Thoracic aorta (tissue), 2 donors: ENCODE measurements at places on chromosomes 3 and 15. TPM values are rescaled to one million over a fixed set of nuclear protein-coding genes. Genes with fewer than 3 reads are reported as not detected.

DNA sequence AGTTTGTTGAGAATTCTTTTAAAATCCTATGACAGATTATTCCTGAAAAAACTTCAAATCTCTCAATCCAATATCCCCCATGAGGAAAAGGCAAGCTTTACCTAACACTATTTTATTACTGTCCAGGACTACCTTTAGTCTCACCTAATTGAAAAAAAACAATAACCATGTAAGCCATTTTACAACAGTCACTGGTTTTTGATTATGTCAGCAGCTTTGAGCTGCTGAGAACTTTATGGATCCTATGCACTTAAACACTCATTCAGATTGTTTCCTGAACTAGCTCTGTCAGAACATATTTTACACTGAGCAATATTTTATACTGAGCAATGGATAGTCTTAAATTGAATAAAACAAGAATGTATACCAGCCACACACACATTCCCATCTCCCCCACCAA, 79.9 kb downstream of the ZBBX start:
- no peak for DNase-seq

DNA sequence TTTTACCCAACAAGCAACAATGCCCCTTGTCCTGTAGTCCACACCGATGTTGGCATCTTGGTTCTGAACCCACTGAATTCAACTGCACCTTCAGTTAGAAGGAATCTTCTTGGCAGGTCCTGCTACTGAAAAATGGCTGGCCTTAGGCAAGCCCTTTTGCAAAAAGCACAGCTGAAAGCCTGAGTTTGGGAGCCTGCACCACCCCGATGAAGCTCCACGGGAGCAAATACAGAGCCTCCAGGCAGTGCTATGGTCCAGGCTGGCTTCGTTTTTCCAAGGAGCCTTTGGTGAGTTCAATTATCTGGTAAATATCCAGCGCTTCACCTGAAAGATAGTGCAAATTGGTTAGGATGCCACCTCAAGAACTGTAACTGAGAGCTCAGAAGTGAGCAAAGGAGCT, 18.1 kb downstream of the POLG start:
- DNase-seq, result no peak

Gene UTS2B
- 0.81 TPM for total RNA-seq

DNA sequence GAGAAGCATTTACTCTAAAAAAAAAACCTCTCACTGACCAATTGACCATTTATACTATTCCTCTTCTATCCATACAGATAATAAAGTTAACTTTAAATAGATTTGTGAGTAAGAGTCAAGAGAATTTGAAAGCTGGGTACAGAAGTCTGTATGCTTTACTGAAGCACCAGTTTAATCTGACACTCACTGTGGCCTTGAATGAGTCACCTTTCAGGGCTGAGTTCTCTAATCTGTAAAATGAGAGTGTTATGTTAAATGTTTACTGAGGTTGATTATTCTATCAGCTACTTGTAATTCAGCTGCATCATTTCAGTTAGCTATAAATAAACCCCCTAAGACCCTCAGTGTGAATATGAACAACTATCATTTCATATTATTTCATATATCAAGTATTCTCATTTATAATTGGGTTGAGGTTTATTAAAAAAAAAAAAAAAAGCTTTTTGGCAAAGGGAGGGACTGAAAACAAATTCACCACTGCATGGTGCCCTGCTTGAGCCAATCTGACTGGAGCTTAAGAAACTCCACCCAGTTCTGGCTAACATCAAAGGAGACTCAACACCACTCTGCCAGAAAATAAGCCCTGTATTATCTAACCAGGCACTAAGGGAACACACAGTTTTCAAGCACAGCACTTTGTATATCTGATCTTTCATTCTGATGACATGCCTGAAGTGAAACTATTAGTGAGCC, 2.8 kb downstream of the MAP4 start:
- DNase-seq, result no peak

Gene SRPRB
- 32.8 TPM for total RNA-seq

DNA sequence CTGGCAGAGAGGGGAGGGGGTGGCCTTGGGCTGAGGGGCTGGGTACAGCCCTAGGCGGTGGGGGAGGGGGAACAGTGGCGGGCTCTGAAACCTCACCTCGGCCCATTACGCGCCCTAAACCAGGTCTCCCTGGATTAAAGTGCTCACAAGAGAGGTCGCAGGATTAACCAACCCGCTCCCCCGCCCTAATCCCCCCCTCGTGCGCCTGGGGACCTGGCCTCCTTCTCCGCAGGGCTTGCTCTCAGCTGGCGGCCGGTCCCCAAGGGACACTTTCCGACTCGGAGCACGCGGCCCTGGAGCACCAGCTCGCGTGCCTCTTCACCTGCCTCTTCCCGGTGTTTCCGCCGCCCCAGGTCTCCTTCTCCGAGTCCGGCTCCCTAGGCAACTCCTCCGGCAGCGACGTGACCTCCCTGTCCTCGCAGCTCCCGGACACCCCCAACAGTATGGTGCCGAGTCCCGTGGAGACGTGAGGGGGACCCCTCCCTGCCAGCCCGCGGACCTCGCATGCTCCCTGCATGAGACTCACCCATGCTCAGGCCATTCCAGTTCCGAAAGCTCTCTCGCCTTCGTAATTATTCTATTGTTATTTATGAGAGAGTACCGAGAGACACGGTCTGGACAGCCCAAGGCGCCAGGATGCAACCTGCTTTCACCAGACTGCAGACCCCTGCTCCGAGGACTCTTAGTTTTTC, 4.9 kb downstream of the ISL2 start:
- no peak for DNase-seq

GRCh38 chr3:184748219-184749135, 36.6 kb upstream of the MAGEF1 start:
- DNase-seq, result no peak

- no peak for DNase-seq
Observed at GRCh38 chr15:91290553-91290952, 190.5 kb downstream of the SV2B start.

Gene NR1I2
- not detected for total RNA-seq

DNA sequence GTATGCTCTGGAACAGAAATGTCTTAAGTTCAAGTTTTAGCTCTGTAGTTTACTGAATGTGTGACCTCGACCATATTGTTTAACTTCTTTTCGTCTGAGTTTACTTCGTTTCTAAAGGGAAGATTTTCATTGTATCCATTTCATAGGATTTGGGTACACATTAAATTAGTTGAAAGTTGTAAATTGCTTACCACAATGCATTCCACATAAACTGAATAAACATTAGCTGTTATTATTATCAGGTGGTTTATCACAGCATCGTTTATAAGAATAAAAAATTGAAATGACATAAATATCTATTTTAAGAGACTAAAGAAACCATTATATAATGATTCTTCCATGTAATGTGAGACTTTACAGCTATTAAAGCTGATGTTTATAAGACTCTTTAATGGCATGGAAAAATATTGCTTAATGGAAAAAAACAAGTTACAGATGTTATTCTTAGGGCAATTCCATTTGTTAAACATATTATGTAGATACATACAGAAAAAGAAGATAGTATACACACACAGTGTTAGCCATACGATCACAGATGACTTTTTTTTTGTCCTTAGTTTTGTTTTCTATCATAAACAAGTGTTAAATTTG, 342.3 kb upstream of the SGO1 start:
- no peak for DNase-seq

Gene CCR8
- not detected for total RNA-seq

DNA sequence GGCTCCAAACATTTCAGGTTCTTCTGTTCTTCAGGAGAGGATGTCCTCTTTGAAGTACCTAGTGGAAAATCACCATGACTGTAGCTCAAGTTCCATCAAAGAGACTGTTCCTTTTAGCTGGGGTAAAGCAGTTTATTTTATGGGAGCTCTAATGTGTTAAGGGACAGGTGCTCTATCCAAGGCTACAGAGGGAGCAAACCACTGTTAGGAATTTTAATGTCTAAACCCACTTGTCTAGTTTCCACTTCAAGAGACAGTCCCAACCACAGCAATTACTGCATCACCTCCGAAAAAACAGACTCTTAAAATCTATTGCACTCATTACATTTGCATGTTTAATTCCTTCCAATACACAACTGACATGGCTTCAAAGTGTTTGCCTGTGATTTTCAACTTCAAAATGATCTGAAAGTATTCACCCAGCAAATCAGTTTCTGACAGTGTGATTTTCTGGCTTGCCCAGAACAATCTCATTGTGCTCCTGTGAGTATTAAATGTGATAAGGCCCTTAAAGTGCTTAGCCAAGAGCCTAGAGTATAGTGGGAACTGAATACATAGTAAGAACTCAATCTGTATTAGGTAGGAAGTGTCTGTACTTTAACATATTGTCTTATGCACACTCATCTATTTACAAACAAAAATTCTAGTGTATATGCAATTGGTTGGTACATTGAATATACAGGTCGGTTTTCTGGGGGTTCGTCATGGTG, 266.5 kb upstream of the CCDC54 start:
- no peak for DNase-seq

Gene BNIP2
- total RNA-seq, result 126 TPM

DNA sequence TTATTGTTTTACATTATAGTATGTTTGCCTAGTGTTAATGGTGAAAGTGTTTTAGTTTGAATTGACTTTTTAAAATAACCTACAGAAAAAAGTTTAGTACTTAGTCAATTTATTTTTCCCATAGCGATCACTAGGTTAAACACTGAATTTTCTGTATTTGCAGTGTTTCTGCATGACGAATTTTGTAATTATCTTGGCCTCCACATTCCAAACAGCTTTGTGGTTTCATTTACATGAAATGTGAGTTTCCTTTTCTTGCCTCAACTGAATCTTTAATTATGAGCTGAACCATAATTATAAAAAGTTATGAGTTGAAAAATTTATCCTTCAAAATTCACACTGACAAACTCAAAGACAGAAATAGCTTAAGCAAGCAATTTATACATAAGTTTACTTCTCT, 235.5 kb downstream of the CTNNB1 start:
- no peak for DNase-seq

DNA sequence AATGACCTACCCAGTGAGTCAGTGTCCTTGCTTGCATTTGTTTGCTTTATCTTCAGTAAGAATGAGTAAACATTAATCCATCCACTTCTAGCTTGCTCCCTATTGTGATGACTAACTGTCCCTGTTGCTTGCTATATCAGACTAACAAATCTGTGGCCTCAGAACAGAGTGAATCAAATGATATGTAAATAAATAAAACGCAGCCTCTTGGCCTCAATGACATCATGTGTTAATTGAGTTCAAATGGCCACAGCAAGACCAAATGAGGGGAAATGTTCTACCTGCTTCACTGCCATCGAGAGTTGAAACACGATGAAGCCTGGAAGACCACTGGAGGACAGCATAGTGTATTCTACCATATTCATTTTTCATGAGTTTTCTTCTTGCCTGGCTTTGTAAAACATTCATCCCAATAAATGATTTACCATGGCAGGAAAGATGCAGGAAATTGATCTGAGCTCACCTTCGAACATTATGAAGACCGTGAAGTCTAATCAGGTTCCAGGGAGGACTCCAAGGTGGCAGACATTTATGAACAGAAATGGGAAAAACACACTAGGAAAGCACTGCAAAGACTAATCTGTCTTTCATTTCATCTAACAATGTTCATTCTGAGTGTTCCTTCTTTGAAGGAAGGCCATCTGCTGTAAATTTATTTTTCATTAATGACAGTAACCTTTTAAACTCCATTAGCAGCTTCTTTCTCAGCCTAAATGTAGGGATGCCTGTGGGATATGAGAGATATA, 1144.5 kb downstream of the TUSC7 start:
- no peak for DNase-seq

Gene VGLL3
- 45.6 TPM for total RNA-seq

DNA sequence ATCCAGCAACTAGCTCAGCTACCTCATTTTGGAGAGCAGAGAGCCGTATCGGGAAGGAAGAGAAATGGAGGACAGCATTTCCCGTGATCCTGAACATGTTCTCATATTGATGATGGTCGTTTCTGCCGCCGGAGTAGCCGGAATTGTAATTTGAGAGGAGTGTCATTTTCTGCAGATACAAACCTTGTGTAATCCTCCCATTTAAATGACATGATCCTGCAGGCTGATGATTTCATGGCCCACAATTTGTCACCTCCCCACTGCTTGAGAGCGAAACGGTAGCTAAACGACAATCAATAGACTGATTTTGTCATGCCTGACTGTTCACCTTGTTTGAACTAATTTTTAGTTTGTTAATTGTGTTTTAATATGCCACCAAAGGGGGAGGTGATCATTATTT, 126.5 kb upstream of the CNTN6 start:
- no peak for DNase-seq

Gene MUC4
- total RNA-seq, result not detected

DNA sequence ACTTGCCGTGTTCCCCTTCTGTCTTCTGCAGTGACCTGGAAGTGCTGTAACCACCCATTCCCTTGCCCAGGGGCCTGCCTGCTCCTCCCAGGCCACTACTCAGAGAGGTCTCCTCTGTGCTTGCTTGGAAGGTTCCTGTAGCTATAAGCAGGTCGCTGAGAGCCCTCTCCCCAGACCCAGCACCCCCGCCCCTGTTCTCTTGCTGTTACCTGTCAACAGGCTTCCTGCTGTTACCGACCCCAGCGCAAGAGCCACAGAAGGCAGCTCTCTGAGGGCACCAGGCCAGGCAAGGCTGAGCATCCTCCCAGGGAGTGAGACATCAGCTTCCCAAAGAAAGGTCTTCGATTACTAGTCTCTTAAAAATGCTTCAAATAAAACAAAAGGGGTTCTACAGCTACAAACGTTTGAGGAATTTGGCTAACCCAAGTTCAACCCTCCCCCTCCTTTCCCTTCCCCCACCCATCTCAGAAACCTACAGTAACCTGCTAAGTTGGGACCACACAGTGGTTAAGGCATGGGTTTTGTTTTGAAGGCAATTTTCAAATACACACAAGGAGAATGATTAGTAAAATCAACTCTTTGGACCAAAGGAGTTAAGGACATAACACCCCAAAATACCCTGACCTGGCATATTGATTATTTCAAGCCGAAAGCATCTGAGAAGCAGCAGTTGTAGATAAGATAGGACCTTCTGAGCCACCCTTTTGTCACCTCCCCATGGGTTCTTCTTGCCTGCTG, 74.9 kb upstream of the MFGE8 start:
- no peak for DNase-seq

DNA sequence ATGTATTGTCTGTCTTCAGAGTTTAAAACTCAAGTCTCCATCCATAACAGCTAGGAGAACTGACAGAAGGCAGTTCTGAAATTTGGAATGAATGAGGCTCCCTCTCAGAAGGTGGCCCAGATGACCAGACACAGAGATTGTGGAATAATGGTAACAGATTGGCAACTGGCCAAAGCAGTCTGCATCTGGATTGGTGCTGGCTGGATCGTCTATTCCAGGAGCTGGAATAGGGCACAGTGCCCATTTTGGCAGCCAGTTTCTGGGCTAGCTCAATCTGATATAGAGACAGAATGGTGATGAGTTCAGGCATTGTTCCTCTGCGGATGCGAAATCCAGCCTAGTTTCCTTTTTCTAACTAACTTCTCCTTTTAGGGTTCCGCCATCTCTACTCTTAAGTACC, 851.7 kb downstream of the PDCD6IP start:
- no peak for DNase-seq

Gene GOLGA6D
- total RNA-seq, result not detected

Gene HYAL1
- total RNA-seq, result 5.8 TPM

DNA sequence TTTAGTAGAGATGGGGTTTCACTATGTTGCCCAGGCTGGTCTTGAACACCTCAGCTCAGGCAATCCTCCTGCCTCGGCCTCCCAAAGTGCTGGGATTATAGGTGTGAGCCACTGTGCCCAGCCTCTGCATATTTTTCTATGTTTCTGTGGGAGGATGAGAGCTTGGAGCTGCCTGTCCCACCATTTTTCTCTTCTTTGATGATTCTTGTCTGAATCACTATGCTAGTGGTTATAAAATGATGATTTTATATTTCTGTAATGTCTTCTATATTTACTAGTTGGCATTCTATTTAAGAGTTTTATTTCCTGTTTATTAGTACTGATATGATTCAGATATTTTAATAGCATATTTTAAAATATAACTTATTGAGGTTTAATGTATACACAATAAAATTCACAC, 69.7 kb downstream of the CHCHD6 start:
- DNase-seq, result no peak
